AML-193 (cell line): ENCODE measurements at places on chromosomes 13 and 19.

GRCh38 chr19:1295169-1296012 is 9.7 kb downstream of the EFNA2 start:
- DNase-seq, result no peak

DNA sequence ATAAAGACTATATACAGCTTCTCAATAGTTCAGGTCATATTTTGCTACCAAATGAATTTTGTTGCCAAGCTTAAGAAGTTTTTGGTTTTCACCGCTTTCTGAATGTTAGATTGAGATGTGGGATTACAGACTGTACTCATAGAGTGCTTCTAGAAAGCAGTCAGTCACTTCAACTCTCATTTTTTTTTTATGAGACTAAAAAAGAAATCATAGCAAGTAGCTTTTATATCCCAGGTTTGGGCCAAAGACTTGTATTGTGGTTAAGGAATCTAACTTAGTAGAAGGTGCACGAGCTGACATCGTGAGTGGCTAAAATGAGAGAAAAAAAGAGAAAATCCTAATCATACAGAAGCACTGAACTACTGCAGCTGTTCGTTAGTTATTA is 2.2 kb upstream of the USPL1 start:
- no peak for DNase-seq

DNA sequence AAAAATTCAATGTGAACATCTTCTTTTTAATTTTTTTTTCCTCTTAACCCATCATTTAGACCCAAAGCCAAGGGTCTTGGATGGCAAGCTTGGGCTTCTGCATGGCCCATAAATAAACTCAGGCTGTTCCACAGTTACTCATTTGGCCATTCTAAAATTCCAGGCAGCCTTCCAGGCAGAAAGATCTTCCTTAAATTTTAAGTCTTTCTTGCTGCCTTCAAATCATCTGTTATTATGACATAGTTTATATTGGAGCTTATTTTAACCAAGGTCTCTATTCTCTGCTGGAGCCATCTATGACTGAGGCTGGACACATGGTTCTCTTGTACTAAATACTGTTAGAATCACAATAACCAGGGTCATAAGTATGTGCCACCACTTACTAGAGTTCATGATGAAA is 317.3 kb upstream of the MAB21L1 start:
- no peak for DNase-seq

DNA sequence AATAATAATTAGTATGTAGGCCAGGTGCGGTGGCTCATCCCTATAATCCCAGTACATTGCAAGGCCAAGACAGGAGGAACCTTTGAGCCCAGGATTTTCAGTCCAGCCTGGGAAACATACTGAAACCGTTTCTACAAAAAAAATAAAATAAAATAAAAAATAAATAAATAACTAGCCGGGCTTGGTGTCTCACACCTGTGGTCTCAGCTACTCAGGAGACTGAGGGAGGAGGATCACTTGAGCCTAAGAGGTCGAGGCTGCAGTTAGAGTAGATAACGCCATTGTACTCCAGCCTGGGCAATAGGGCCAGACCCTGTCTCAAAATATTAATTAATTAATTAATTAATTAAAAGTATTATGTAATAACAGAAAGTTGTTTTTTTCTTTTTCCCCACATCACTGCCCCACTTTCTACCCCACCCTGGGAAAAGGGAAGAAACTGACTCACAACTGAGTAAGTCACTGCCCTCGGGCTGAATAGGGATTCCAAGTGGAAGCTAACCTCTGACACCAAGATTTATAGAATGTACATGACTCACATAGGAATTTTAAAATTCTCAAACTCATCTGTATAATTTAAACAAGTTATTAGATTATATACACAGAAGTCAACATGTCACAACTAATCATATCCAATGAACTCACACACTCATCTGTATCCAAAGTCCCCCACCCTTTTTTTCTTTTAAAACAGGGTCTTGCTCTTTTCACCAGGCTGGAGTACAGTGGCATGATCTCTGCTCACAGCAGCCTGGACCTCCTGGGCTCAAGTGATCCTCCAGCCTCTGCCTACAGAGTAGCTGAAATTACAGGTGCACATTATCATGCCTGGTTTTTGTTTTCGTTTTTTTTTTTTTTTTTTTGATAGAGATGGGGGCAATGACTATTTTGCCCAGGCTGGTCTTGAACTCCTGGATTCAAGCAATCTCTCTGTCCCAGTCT is 12.5 kb downstream of the ZNF611 start:
- no peak for DNase-seq

GRCh38 chr19:5987077-5987818 is 9.3 kb upstream of the RANBP3 start:
- peak; percentile 65 for DNase-seq

DNA sequence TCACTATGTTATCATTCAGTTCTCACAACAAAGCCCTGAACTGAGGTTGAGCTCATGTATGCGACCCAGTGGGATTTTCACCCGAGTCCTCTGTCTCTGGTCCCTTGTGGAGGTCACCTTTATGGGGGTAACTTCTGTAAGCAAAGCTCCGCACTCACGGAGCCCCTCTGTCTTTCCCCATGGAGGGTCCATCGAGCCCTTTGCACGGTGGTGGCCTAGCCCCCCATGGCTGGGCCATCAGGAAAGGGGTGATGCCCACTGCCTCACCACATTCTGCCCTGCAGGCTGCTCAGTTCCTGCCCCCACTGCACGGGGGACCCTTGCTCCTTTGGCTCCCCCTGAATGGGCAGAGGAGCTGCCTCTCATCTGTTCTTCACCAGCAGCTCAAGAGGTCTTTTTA is 39.6 kb downstream of the CHST8 start:
- DNase-seq, result no peak

GRCh38 chr13:77544355-77544754 is 8.8 kb downstream of the SCEL start:
- DNase-seq, result no peak

- no peak for DNase-seq
Observed at GRCh38 chr13:100541897-100542825, 46.4 kb downstream of the GGACT start.

DNA sequence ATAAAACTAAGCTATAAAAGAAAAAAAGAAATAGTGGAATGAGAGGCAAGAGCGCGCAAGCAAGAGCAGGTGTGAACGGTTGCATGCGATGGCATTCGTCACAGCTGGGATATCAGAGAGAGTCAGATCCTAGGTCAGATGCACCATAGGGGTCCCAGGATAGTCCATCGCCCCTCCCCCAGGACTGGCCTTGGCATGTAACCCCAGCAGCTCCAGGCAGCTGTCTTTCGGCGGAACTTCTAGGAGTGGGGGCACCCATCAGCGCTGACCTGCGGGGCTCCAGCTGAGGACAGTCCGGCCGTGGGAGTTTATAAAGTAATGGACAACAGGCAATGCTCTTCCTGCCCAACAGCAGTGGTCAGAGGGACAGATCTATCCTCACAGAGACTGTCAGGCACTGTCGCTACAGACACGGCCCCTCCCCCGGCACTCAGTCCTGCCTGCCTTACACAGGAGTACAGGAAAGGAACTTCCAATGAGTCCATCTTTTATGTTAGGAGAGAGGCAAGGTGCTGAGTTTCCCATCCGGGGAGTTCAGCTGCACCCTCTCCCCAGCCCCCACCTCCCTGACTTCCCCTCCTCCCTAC is 1.4 kb downstream of the SIAH3 start:
- no peak for DNase-seq

DNA sequence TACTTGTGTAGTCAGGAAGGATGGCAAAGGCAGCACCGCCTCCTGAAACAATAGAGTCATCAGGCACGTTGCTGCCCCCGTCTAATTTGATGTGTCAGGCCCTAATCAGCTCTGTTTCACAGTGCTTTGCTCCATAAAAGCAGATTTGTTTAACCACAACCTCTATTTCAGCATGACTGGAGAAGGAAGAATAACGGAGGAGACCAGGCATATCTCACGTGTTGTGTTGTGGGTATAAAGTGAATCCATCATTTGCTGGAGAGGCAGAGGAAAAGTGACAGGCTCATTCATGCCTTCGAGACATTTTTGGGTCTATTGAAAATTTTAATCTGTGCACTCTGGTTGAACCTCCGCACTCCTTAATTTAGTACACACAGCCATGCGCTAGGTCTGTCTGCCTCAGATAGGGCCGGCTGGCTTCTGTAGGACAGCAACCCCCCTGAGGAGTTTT is 940.4 kb upstream of the SLC10A2 start:
- no peak for DNase-seq

- DNase-seq, result no peak
Observed at GRCh38 chr19:48950830-48951519, 3.7 kb upstream of the BAX start.

DNA sequence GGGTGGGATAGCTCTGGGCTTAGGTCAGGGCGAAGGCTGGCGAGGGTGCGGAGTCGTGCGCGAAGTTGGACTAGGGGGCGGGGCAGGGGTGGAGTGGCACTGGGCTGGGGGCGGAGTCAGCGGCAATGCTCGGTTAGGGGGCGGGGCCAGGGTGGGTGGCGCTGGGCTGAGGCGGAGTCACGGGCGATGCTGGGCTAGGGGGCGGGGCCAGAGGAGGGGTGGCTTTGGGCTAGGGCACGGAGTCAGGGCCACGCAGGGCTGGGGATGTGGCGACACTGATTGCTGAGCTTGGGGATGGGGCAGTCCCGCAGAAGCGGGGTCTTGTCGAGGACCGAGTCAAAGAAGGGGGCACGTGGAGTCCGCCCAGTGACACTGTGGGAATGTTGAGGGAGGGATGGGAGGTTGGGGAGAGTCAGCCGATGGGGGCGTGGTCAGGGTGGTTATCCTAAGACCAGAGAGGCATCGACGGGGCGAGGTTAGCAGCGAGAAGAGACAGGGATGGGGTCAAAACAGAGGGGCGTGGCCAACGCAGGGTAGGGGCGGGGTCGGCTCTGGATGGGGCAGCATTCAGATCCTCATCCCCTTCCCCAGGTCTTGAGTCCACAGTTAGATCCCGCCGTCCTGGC is 8.7 kb downstream of the HOMER3 start:
- no peak for DNase-seq

DNA sequence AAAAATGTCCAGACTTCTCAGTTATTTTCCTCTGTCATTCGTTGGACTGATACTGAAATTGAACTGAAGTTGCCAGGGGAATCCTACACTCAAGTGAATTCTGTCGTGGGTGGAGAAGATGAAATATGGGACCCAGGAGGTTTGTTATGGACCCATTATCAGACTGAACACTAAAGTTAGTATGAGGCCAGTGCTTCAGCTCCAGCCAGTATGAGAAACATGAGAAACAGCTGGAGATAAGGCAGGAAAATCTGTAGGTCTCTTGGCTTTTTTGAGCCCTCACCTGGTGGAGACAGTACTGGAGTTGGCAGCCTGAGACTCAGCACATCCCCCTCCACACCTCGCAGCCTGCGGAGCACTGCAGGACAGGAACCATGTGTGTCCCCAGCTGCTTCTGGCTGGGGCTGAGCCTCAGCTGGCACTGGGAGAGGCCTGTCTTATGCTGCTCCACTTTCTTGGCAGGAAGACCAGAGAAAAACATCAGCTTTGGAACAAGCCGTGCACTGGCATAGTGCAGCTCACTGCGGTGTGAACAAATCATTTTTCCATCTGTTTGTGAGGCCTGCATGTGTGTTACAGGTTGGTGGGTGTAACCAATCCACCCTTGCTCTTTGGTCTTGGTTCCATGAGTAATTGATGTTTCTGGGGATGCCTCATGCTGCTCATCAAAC is 641.0 kb downstream of the FGF9 start:
- no peak for DNase-seq

- no peak for DNase-seq
Observed at GRCh38 chr13:98226496-98226895, 49.4 kb upstream of the RNF113B start.

GRCh38 chr13:27270594-27271520 is at the start of gene RASL11A:
Gene RASL11A, plus strand, starts transcription at chr13:27270830. Its CDS starts 115 bp downstream, at chr13:27270945.
- DNase-seq, result peak; percentile 66

GRCh38 chr13:49343731-49344130 is 96.0 kb downstream of the CDADC1 start:
- no peak for DNase-seq

DNA sequence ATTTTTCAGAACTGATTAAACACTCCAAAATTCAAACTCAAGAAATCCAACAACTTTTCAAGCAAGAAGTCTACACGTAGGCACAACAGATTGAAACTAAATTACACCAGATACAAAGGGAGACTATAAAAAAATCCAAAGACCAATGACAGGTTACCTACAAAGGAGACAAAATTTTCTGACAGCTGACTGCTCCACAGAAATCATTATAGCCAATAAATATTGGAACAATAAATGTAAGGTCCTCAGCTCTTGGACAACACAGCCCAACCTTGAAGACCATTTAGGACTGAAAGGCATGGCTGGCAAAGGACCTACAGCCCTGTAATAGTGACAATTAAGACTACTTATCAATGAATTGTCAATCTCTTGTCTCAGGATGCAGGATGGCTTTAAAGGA is 15.9 kb downstream of the ZNF350 start:
- DNase-seq, result no peak

GRCh38 chr19:18239303-18239702 is 13.1 kb upstream of the PDE4C start:
- DNase-seq, result no peak

GRCh38 chr13:105587786-105588185 is 947.7 kb downstream of the EFNB2 start:
- DNase-seq, result no peak

DNA sequence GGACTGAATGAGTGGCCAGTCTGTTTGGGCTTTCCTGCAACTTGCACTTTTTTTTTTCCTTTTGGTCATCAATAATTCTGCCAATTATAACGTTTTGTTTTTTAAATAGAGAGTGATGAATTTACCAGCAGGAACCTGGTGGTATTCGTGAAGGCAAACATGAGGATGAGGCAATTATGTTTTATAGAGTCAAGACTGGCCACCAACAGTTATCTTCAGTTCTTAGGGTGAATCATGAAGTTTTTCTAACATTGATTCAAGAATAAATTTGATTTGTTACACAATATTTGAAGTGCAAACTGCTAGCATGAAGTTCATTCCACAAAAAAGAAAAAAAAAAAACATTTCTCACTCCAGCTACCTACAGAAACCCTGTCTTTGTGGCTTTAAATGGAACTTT is 244.5 kb downstream of the SPRY2 start:
- DNase-seq, result no peak

DNA sequence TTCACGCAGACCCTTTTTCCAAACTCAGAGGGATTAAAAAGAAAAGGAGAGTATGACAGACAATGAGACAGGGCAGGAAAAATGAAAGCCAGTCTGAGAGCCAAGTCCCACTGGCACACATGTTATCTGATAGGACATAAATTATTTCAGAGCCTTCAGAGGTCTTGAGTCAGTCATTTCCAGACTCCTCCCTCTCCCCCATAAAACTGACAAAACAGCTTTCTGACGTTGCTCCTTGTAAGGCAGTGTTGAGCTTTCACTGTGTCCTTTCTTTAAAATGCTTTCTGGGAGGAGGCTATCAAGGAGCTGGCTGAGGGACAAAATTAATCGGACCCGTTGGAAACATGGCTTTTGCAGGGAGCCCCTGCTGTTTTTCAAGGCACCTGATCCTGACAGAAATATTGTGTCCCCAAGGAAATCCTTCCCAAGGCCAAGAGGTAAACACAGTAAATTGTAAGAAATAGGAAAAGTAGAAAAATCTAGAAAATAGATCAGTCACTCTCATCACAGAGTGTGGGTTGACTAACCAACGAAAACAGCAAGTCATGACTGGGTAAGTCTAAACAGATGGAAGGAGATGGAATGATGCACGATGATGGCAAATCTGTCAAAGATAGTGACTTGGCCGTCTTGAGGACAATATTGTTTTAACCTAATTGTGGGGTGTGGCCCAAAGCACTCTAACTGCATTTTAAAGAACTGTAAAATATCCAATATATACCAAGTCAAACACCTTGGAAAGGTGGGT is 89.7 kb downstream of the DCT start:
- DNase-seq, result no peak
